Stimulated activated CD4-positive, alpha-beta T cell treated with anti-CD3 and anti-CD28 coated beads, Interleukin-12 subunit alpha, Interleukin-12 subunit beta, amount 100 ng/mL, for 4 hours (primary cell): ENCODE measurements at places on chromosomes 3 and 15.

- DNase-seq: no peak
These were observed 143.2 kb upstream of the PRICKLE2 start for GRCh38 chr3:64368257-64369020.

GRCh38 chr3:39128951-39129350 is 21.5 kb downstream of the TTC21A start:
- DNase-seq: no peak

- no peak for DNase-seq
These were observed 226.6 kb upstream of the ROBO1 start for GRCh38 chr3:79994397-79994796.

GRCh38 chr3:130619196-130619595 is 102.2 kb downstream of the COL6A6 start:
- no peak for DNase-seq

- no peak for DNase-seq
These were observed 78.9 kb downstream of the TGFBR2 start for GRCh38 chr3:30685267-30685667.

GRCh38 chr3:67601919-67602608 is 52.3 kb downstream of the SUCLG2 start:
- DNase-seq: no peak

DNA sequence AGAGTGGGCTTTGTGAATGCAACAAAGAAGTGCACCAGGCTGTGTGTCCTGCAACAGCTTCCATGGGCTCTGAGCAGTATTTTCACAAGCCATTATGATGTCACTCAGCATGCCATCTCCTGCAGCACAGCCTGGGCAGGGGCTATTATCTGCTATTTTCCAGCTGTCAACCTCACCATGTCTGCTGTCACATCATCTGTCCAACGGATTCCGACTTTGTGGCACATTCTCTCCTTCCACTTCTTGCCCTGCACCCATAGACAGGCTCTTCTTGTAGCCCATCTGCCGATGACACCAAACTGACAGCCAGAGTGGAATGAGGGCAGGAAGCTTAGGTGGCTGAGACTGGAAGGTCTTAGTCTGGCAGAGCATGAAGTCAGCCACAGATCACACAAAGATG is 691.9 kb downstream of the NTRK3 start:
- no peak for DNase-seq

DNA sequence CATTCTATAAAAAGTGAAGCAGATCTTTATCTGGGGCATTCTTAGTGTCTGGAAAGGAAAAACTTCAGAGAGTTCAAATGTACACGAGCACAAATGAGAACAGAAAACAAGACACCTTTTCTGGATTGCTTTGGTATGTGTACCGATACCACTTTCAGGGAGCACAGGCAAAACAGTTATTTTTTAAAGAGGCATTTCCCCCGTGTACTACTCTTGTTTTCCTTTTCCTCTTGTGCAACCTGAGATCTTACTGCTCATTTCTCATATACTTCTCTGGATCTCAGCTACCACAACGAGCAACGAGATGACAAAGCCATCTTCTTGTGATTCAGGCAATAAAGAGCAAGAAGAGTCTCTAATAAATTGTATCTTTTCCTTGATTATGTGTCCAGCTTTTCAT is 463.6 kb downstream of the SHQ1 start:
- DNase-seq: no peak

DNA sequence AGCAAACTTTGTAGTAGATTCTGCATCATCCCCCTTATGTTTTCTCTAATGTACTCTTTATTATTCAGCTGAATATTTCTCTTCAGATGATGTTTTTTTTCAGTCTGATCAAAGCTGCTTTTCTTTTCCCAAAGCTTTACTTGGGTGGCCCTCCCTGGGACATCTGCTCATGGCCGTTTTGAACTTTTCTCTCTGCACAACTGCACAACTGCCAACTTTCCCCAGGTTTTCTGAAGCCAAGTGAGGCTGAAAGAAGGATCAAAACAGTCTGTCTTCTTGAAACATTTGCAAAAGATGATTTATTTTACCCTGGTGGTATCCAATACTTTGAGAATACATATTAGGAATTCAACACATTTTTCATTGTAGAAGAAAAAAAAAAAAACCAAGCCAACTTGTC is 43.0 kb downstream of the GASK1A start:
- DNase-seq: no peak

DNA sequence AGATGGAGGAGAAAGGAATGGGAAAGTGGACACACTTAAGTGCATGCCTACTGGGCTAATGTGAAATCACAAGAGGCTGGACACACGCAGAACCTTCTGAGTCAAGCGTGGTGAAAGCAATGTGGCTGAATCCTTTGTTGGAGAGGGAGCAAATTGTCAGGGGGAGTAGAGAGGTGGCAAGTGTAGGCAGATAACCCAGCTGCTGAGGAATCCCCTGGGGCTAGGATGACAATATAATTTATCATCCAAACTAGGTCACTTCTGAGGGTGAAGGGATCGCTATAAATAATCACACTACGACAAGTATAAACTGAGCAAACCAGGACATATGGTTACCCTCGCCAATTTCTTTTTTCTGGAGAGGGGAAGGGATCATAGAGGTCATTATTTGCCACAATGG is 28.7 kb downstream of the TAMM41 start:
- no peak for DNase-seq
